ENCODE measurements at places on chromosomes 7 and 10.

DNA sequence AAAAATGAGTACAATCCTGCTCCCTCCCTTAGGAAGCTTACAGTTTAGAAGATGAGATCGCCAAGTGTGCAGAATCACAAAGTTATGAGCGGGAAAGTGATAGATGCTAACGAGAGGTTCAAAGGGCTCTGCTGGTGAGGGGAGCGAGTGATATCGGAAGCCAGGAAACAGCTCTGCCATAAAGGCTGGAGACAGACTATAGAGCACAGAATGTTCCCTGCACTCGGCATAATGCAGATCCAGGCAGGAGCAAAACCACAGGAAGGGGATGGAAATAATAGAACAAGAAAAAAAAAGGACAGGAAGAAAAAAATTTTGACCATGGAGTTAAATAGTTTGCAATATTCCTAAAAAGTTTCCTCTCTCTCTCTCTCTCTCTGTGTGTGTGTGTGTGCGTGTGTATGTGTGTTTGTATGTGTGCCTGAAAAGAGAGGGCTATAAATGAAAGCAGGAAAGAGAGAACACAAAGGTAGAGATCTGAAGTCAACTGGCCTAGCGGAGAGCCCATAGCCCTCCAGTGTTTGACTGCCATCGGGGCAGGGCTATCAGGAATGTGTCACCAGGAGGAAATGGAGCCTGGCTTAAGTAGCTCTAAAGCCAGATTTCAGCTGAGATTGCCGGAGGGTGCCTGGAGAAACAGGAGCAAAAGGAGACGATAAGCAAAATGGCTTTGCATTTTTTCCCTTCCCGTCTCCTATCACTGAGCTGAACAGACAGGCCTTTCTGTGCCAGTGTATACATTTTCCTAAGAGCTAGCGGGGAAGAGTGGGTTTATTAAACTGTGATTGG lies 175.8 kb upstream of the LYZL1 start:
- DNase-seq: no peak

DNA sequence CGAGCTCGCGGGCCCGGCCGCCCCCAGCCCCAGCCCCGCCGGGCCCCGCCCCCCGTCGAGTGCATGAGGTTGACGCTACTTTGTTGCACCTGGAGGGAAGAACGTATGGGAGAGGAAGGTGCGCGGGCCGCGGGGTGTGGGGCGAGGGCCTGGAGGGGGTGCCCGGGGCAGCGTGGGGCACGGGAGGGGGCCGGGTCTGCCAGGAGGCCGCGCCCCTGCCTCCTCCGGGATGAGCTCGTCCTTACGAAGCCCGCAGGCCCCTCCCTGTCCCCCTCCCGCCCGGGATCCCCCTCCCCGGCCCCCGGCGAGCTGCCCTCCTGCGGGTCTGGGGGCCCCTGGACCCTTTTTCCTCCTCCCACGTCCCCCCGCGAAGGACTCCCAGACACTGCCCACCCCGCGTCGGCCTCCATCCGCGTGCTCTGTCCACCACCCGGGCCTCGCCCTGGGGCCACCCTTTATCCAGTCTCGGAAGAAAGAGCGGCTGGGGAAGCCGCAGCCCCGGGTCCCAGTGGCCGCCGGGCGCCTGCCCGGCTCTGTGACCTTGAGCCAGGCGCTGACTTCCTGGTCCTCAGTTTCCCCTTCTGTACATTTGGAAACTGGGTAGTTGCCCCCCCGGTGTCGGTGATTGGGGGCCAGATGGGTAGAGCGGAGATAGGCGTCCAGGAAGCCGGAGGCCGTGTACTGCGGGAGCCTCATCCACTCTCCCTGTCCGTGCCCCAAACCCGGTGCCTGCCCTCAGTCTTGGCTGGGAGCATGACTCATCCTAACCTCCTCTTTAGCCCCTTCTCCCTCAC lies 521 bp downstream of the LIMK1 start:
- DNase-seq: no peak

GRCh38 chr7:50706469-50706937 lies 76.2 kb downstream of the GRB10 start:
- DNase-seq: no peak

- no peak for DNase-seq
Measured at GRCh38 chr10:100662067-100662466, 83.3 kb upstream of the PAX2 start.

GRCh38 chr7:83492802-83493201 lies 156.1 kb downstream of the SEMA3E start:
- DNase-seq: no peak

DNA sequence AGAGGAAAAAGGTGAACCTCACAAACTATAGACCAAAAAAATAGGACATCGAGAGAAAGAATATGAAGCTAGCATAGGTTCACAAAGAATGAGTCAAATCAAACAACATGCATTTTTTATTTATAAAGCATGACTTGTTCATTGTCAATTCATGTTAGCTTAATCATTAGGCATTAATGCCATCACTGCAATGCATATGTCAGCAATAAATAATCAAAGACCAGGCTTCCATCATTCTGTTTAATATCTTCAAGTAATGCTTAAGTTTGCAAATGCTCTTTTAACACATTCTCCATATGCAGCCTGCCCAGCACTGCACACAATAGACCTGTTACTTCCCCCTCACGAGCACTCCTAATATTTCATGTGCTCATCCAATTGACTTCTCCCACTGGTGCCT lies 8.9 kb upstream of the MAGI2 start:
- no peak for DNase-seq

GRCh38 chr7:92631850-92632487 lies 41.8 kb upstream of the FAM133B start:
- no peak for DNase-seq

- DNase-seq: no peak
Measured at GRCh38 chr7:47991741-47992311, 12.4 kb upstream of the HUS1 start.

DNA sequence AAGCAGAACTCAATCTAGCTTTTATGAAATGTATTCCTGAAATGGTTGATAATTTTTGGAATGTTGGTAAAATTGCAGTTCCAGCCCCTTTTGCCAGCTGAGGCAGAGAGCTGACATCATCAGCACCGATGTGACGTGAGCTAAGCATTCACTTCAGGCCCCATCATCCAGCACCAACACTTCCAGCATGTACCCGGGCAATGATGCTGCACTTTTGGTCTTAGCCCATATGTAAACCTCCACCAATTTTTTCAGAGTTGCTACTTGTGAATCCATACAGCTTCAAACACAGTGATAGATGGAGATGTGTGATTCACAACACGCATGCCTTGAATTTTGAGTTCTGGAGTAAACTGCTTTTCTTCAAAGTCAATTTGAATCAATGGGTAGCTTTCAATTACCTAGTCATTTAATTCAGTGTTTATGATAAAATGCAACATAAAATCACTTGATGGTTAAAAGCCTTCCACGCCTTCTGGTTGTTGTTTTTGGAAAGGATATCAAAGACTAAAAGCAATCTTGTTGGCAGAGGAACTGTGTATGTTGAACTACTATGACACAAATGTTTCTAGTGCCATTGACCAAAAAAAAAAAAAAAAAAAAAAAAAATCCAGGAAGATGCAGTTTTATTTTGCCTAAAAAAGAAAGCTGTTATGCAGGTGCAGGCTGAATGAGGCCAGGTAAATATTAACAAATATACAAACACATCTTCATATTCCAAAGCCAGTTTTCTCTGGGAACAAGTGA lies 73.9 kb downstream of the NRP1 start:
- no peak for DNase-seq

DNA sequence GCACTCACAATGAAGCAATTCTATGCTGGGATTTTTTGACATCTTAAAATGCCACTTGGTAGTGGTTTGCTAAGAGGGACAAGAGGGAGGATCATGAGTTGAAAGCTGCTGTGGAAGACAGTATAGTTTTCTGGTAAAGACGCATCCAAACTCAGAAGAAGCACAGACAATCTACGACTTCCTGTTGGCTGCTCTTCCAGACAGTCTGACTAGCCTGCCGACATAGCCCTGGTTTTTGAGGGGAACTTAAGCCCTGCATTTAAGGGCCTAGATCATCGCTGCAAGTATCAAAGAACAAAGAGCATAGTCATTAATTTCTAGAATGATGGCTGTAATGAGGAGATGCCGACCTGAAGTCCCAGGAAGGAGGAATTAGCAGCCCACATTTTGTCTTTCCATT lies 99.9 kb upstream of the IKZF1 start:
- no peak for DNase-seq

- DNase-seq: no peak
Measured at GRCh38 chr10:106043863-106044262, 1120.6 kb downstream of the SORCS1 start.

DNA sequence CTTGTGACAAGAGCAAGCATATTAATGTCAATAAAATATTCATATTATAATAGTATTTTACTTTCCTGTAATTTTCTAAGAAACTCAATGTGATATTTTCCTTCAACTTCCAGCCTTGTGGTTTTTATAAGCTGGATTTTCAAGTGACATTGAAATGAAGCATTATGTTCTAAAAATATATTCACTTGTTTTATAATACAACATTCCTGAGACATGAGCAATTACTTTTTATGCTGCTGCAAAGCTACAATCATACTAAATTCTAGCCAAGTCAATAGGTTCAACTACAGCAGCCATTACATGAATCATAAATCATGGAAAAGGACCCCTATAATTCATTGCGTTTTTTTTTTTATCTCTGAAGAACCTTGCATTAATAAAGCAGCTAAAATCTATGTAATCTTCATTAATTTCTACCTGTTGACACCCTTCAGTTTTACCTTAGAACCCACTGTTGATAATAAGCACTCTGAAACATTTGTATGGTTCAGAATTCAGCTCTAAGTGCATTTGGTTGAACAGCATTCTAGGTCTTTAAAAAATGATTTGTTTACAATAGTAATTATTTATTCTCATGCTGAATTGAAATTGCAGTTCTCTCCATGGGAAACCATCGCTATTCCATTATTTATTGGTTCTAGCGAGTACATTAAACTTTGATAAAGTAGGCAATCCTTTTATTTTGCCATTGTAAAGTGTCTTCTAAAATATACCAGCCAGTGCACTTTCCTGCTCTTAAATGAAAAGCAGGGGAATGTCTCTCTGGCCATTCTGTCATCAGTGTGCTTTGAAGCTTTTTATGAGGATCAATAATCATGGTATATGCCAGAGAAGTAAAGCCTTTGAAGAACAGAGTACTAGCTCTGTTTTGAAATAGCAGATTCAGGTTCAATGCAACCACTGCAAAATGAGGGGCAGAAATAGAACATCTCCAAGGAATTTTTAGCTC lies 132.6 kb downstream of the GNAT3 start:
- DNase-seq: peak; percentile 79

- no peak for DNase-seq
Measured at GRCh38 chr7:143396625-143397556, 11.8 kb downstream of the EPHA1 start.

GRCh38 chr7:56121440-56121839 lies 5.2 kb upstream of the NUPR2 start:
- no peak for DNase-seq

DNA sequence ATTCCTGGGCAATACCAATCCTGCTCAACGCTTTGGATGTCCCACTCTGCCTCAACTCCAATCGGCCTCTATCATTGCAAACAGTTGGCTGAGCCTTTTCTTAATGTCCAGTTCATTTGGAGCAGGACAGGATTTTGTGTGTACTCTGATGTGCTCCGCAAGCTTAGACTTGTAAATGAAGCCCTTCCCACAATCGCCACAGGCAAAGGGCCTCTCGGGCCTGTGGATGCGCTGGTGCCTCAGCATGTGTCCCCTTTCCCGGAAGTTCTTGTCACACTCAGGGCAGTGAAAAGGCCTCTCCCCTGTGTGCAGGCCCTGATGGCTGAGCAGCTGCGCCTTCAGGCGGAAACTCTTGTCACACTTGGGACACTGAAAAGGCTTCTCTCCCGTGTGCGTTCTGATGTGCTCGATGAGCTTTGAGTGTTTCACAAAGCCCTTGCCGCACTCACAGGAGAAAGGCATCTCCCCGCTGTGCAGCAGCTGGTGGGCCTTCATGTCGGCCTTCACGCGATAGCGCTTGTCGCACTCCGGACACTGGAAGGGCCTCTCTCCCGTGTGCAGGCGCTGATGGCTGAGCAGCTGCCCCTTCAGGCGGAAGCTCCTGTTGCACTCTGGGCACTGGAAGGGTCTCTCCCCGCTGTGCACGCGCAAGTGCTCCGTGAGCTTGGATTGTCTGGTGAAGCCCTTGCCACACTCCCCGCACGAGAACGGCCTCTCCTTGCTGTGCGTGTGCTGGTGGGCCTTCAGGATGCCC lies 20.0 kb downstream of the ZNF786 start:
- DNase-seq: no peak

DNA sequence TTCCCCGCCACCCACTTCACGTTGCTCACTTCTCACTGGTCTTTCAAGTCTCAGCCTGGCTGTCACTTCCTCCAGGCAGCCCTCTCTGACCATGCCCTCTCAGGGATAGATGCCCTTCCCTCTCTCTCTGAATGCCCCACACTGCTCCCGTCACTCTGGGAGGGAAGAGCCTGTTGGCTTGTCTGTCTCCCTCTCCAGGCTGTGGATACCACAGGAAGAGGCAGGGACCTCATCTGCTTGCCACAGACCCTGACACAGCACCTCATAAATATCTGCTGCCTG lies 93.1 kb downstream of the OAT start:
- no peak for DNase-seq

DNA sequence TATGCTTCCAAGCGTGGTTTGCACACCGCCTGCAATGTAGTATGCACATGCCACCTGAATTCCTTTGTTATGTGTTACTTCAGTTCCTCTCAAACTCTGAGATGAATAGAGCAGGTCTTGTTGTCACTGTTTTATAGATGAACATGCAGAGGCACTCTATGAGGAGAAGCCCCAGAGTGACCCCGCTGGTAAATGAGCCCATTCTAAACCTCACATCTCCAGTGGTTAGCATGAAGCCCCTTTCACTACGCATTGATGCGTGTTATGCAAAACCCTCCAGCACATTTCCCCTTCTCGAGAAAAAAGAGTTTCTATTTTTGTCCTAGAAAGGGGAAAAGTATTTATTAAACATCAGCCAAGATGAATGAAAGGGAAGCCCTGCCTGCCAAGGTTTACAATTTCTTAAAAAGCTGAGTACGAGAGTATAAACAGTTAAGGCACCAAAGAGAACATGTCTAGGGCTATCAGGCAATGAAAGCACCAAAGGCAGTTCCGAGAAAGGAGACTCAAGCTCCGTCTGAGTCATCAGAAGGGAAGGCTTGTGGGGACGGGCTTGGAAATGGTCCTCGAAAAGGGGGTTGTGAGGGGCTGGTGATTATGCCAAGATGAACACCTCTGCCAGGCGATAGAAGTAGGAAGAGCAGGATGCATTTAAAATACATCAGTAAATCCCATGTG lies 58.7 kb upstream of the PFKP start:
- no peak for DNase-seq

DNA sequence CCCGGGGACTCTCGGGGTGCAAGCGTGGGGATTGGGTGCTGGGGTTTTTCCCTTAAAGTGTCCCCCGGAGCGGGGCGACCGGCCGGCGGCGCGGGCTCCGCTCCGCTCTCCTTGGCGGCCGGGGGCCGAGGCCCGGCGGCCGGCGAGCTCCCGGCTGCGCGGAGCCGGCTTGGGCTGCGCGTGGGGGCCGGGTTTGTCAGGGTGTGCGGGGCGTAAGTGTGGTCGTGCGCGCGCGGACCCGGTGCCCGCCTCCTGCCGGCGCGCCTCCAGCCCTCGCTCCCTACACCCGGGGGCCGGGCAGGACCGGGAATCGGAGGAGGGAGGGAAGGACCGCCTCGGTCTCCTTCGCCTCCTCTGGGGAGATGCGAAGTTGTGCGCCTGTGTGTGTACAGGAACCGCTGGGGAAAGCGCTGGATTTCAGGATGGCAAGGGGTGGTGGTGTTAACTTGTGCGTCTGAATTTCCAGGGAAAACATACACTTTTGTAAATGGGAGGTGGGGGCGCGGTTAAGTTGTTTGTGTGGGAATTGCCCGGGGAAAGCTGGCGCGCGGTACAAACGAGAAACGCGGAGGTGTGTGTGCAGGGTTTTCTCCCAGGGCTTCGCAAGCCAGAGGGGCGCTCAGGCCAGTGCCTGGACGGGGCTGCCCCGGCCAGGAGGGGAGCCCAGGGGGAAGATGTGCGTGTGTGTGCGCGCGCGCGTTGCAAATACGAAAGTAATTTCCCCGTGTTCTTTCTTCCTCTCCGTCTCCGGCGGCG lies 737 bp downstream of the ZMIZ1 start:
- no peak for DNase-seq
